ENCODE measurements at places on chromosomes 16 and 17.

DNA sequence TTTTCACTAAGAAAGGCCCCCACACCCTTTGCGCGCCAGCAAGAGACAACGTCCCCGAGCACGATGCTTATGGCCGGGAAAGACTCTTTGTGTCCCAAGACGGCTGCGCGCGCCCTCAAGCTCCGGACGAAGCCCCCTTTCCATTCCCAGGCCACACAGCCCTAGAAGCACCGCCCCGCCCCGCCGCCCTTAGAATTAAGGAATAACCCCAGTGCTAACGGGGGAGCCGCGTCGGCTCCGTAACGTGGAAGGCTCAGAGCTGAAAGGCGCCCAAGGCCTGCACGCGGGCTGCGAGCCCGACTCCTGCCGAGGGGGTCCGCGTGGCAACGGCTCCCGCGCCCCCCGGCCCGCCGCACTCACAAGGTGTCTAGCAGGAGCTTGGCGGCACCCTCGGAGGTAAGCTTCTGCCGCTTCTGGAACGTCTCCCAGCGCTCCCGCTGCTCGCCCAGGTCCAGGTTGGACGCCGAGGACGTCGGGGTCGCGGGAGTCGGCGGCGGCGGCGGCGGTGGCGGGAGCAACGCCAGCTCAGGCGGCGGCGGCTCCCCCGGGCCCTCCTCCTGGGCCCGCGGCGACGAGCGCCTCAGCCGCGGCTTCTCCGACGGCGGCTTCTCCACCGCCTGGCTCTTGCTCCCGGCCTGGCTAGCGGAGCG, 477 bp downstream of the CENPV start:
- peak; percentile 15 for DNase-seq

- no peak for DNase-seq
These were observed 26.3 kb upstream of the FZD2 start for GRCh38 chr17:44530896-44531418.

- DNase-seq, result no peak
These were observed 71.1 kb downstream of the MRM1 start for GRCh38 chr17:36672403-36672918.

DNA sequence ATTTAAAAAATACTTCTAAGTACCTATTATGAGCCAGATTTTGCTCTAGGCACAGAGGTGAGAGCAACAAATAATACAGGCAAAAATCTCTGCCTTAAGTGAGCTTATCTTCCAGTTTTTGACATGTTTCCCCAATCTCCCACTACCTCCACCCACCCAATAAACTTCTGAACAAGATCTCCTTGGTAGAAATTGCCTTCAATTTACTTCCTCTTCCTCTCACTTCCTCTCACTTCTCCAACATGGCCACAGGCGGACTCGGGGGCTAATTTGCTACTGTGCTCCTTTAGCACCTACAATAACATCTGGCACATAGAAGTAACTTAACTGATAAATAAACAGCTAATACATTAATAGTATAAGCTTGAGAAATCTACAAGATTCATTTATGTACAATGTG, 82.6 kb downstream of the CACNG1 start:
- no peak for DNase-seq

DNA sequence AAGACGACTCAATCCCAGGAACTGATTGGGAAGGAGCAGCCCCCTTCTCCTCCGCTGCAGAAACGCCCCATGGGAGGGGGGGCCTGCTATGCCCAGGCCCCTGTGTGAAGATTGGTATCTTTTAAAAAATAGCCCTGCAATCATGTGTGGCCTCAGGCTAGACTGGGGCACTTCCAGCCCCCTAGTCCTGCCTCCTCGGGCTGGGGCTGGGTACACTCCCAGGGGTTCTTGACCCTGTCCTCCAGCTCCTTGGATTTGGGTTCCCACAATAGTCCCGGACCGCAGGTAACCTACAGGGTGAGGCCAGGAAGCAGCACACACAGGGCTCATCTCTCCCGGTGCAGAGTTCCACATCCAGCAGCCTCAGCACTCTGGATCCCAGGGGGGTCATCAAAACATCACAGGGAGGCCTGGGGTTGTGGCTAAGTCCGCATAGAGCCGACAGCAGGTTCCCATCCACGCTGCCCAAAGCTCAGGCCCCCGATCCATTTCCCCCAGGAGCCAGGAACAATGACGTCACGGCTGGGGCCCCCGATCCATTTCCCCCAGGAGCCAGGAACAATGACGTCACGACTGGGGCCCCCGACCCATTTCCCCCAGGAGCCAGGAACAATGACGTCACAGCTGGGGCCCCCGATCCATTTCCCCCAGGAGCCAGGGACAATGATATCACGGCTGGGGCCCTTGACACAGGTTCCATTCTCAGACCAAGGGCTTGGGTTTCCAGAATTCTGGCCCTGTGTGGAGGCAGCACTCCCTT, 202.4 kb downstream of the IRF8 start:
- no peak for DNase-seq

DNA sequence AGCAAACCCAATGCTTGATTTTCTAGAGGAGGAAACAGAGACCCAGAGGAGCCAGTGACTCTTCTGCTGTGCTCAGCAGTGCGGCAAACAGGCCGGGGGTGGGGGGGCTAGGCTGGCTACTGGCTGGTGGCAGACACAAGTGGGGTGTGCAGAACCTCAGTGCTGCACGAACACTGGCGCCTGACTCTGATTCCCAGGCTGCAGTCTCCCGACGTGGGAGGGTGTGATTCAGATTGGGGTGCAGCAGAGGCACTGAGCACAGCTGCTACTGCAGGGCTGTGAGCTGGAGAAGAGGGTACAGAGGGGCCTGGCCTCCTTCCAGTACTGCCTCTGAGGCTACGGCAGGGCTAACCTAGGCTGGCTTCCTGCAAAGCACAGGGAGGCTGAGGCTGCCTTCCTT, 8.1 kb downstream of the RPL19 start:
- no peak for DNase-seq

DNA sequence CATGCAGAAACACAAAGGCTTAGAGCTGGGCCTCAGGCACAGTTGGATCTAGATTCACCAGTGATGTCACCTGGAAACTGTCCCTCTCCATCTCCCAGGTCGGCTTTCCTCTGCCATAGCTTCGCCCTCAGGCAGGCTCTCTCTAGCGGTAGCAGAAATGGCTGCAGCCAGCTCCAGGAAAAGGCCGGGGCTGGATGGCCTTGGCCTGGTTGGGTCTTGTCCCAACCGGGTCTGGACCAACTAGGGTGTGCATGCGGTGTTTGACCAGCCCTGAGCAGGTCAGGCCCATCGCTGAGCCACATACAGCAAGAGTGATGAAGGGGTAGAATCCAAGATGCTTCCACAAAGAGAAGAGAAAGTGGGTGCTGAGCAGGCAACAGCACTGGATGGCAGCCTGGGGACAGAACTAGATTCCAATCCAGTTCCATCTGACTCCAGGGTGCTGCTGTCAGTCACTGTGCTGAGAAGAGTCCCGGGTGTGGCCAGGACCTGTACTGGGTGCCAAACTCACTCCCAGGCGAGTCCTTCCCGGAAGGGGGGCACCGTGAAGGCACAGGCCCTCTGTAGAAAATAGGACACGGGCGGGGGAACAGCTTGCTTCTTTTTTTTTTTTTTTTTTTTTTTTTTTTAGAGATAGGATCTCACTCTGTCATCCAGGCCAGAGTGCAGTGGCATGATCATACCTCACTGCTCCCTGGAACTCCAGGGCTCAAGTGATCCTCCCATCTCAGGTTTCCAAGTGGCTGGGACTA, 51.8 kb downstream of the SOCS3 start:
- no peak for DNase-seq

DNA sequence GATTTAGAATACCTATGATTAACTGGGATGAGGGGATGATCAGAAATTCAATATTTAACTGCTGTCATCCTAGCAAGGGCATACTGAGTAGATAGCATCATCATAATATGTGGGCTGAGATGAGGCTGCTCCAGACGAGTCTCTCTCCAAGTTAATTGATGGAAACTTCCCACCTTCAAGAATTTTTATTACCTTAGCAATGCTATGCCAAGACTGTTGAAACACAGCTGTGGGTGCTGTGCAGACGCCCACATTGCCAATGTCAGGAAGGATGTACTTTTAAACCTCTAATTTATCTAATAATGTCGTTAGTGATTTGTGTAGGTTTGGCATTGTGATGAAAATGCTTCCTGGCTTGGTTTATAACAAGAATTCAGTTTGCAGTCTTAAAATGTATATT, 170.4 kb downstream of the TRIM37 start:
- no peak for DNase-seq

DNA sequence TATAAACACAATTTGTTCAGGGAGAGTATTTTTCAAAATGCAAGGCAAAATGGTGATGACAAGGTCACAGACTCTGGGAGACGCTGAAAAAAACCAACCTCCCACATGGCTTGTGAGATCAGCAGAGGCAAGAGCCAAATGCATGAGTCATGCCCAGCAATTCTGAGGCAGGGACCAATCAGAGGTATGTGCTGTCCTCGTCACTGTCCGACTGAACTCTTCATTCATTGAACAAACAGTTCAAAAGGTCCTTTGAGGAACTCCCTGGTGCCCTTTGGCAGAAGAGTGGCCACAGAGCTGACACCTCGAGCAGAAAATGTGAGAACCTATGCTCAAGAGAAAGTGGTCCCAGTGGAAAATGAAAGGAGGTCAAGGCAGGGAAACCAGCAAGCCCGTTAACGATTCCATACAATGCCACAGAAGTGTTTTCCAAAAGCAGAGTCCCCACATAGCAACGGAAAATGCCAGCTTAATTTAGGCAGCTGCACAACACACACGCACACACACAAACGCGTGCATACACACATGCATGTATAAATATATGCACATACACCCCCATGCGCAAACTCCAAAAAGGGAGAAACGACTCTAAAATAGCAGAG, 50.9 kb downstream of the CDH11 start:
- DNase-seq, result no peak

- DNase-seq, result no peak
These were observed 19.4 kb downstream of the GGA3 start for GRCh38 chr17:75241996-75242460.

DNA sequence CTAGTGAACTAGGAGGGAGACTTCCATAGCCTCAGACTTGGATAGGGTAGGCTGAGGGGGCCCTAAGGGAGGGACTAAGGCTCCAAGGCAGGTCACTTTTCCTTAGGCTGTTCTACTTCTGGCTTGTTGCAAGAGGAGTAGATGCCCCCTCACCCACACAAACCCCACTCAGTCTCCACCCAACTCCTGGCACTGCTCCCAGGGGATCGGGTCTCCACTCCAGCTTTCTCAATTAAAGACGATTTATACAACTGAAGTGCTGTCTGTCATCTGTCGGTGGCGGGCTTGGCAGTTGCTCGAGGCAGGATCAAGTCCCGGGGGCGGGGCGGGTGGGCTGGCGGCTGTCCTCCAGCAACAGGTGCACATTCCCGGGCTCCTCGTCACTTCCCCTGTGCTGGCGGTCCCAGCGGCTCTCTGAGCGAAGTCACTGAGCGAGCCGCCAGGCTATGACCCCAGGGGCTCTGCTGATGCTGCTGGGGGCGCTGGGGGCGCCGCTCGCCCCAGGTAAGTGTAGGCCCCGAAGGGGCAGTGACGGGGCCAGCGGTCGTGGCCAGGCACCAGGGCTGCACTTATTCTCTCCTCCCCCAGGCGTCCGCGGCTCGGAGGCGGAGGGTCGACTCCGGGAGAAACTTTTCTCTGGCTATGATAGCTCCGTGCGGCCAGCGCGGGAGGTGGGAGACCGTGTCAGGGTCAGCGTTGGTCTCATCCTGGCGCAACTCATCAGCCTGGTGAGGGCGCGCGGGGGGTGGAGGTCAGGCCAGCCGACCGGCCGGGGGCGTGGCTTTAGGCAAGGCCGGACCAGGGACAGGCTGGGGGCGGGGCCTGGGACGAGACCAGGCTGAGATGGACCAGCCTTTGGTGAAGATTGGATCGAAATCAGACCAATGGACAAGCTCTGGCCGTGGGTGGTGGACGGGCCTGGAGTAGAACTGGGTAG, at the start of gene CHRNB1:
Gene CHRNB1, plus strand, starts transcription at position 380 of the 937 bp plus-strand sequence. Its CDS starts 67 bp downstream, at position 447.
- peak; percentile 51 for DNase-seq

- DNase-seq, result peak; percentile 50
These were observed 41.1 kb downstream of the KLHDC4 start for GRCh38 chr16:87724490-87725291.

- DNase-seq, result no peak
These were observed 37.2 kb downstream of the SIAH1 start for GRCh38 chr16:48347980-48348379.

DNA sequence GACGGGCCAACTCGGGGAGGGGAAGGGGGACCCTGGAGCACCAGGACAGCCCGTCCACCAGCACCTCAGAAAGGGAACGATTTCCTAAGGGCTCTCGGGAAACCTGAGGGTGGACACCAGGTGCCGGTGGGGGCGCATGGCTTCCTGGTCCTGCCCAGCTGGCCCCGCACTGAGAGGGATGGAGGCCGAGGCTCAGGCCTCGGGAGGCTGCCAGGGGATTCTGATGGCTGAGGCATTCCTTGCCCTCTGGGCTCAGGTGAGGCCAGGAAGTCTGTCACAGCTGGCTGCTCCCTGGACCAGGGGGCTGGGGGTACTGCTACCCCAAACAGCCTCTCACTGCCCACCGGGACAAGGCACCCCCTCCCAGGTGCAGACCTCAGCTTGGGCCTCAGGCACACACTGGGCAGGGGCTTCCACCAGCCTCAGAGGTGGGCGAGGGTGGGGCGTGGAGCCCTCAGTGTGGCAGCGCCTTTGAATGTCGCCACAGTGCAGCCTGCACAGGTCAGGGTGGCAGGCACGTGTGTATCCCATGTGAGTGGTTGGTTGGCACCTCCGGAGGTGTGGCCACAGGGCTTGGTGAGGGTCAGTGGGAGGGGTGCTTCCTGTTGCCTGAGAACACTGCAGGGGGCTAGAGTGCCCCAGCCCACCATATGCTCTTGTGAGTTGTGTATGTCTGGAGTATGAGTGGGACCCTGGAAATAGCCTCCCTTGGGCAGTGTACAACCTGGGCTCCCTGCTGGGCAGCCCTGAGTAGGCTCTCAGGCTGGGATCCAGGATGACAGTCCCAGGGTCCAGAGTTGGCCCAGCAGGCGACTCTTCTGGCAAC, 3.9 kb upstream of the FSCN2 start:
- no peak for DNase-seq

GRCh38 chr17:15918261-15918660, 26.7 kb upstream of the ADORA2B start:
- no peak for DNase-seq

DNA sequence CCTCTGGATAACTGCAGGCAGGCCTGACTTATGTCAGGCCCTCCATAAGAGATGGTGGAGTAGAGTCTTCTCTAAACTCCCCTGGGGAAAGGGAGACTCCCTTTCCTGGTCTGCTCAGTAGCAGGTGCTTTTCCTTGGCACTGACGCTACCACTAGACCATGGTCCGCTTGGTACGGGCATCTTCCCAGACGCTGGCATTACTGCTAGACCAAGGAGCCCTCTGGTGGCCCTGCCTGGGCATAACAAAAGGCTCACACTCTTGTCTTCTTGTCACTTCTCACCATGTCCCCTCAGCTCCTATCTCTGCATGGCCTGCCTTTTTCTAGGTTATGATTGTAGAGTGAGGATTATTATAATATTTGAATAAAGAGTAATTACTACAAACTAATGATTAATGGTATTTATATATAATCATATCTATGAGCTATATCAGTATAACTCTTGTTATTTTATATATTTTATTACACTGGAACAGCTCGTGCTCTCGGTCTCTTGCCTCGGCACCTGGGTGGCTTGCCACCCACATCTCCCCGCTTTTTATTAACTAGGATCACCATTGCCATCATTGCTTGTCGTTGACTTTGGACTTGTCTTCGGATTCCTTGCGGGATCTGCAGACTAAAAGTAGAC, 59.8 kb upstream of the ARL4D start:
- peak; percentile 70 for DNase-seq

All from CD4-positive, alpha-beta T cell treated with Interferon gamma for 1 hour (primary cell).